ENCODE measurements at places on chromosomes 12 and 14.

GRCh38 chr12:28800129-28800528 is 348.9 kb upstream of the FAR2 start:
- no peak for DNase-seq

- DNase-seq: no peak
These were observed 1.9 kb upstream of the HAL start for GRCh38 chr12:95997911-95998510.

DNA sequence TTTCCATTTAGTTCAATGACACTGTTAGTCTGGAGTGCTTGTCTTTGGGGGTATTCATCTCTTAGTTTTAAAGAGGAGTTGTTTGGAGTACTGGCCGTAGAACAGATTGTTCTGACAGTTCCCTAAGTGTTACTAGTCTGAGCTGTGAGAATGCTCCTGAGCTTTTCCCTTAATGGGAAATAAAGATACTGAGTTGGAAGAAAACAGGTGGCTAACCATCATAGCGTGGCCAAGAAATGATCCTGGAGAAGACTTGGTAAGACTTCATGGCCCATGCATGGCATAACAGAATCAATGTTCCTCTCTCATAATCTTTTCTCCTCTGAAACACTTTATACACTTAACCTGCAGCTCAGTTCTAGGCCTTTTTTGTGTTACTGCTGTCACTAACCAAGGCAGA is 6.2 kb downstream of the CALM1 start:
- DNase-seq: no peak

GRCh38 chr12:57214398-57214781 is 2.2 kb upstream of the NXPH4 start:
- DNase-seq: peak; percentile 67

- DNase-seq: no peak
These were observed 382.6 kb downstream of the SNAPC1 start for GRCh38 chr14:62144863-62145262.

GRCh38 chr12:107822356-107822755 is 47.9 kb downstream of the ASCL4 start:
- no peak for DNase-seq

GRCh38 chr14:87111741-87112140 is 881.2 kb downstream of the GALC start:
- DNase-seq: no peak

GRCh38 chr12:100955139-100955538 is 160.6 kb downstream of the ANO4 start:
- DNase-seq: peak; percentile 62

DNA sequence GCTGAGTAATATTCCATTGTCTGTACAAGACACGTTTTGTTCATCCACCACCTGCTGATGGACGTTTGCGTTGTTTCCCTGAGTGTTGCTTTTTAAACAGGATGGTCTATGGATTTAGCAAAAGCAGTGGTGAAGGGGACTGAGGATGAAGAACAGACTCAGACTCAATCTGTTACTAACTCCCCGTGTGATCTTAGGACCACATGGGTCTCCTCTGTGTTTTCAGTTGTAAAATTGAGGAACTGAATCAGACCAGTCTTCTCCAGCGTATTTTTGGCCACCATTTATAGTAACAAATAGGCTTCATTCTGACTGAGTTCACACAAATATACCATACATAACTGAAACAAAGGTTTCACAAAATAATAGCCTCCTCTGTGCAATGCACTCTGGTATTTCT is 85.6 kb downstream of the FOXN3 start:
- no peak for DNase-seq

DNA sequence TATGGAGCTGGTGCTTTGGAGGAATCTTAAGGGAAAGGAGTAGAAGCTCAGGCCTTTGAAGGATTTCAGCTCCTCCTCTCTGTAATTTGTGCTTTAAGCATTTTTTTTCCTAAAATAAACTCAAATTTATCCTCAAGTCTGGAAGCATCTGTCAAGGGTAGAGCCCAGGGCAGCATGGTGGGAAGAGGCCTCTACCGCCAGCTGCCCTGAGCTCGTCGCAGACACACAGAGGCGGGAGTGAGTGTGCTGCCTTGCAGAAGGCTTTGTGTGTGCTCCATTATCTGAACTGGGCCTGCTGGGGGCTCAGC is 9.3 kb downstream of the DHRS2 start:
- DNase-seq: no peak

DNA sequence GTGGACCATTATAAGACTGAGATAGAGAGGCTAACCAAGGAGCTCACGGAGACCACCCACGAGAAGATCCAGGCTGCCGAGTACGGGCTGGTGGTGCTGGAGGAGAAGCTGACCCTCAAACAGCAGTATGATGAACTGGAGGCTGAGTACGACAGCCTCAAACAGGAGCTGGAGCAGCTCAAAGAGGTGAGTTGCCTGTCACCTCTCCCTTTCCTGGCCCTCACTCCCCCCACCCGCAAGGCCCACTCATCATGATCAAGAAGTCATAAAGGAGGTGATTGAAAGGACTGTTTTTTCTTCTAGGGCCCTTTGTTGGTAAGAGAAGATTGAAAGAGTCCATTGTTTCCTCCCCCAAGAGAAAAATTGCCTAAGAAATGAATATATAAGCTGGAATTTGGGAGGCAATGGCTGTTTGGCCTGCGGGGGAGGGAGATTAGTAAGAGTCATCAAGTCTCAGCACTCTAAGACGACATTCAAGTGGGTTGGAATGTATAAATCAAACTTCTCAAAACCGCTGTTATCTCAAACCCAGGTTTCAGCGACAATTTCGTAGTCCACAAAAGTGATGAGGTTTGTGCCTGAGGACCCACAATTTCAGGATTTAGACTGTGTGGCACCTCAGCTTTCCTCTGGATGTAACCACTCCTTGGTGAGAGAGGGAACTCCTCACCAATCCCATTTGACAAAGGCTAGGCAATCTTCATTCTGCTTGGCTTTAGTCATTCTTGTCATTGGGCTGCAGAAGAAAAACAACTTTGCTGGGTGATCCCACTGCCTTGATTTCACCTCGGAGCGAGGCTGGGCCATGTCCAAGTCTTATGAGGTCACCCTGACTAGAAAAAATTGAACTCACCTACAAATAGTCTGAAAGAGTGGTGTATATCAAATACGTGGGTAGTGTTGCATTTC is 966 bp downstream of the BICD1 start:
- DNase-seq: peak; percentile 47

DNA sequence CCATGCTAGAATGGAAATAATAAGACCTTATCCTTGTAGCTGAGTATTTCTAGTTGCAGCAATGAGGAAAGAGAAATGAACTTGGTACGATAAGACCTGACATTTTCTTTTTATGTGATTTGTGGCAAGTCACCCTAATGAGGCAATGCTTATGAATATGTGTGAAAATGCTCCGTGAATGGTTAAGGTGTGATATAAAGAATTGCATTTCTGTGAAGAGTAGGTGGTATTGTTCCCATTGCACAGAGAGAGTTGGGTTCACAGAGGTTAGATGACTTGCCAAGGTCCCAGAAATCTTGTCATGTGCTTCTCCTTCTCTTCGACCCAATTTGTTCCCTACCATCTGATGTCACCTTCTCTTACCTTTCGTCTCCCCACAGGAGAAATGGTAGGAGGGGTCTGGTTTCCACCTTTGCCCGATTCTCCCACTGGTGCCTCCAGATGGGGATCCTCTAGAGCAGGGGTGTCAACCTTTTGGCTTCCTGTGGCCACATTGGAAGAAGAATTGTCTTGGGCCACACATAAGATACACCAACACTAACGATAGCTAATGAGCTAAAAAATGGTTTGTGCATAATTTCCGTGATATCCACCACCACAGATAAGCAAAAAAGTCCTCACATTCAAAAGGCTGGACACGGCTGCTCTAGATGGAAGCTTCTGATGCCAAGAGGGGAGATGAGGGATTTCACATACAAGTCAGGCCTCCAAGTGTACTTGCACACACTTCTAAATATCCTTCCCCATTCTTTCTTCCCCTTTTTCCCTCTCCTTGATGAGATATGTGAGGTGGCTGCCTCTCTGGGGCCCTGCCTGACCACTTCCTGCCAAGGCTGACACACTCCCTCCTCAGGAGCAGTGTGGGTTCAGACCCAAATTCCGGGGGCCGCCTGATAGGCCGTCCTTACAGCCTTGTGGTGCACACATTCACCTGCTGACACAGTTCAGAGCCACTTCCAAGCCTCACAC is 96.1 kb downstream of the PLXNC1 start:
- no peak for DNase-seq

DNA sequence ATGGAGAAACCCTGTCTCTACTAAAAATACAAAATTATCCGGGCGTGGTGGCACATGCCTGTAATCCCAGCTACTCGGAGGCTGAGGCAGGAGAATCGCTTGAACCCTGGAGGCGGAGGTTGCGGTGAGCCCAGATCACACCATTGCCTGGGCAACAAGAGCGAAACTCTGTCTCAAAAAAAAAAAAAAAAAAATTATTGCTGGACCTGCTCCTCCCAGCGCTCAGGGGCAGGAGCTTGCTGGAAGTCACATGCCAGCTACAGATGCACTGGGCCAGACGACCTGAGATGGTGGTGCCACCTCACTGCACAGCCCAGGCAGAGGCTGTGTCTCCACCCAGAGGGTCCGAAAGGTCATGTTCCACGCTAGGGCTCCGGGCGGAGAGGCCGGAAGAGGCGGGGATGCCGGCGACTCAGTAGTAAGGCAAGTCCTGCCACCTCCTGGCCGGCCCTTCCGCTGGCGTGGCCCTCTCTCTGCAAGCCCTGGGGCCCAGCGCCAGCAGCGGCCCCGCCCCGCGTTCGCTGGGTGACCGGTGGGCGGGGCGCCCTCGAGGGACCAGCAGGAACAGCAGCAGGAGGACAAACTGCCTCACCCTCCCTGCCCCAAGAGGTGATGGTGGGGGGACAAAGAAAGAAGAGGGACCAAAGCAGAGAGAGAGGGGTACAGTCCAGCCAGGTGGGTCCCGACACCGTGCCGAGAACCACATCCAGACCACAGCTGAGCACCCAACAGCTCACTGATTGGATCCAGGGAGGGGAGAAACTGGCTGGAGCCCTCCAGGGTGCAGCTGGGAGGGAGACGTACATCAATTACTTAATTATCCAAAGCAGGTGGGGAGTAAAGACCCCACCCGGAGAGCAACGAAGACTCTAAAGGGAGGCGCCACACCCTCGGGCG is 3.6 kb upstream of the RHOF start:
- peak; percentile 93 for DNase-seq

DNA sequence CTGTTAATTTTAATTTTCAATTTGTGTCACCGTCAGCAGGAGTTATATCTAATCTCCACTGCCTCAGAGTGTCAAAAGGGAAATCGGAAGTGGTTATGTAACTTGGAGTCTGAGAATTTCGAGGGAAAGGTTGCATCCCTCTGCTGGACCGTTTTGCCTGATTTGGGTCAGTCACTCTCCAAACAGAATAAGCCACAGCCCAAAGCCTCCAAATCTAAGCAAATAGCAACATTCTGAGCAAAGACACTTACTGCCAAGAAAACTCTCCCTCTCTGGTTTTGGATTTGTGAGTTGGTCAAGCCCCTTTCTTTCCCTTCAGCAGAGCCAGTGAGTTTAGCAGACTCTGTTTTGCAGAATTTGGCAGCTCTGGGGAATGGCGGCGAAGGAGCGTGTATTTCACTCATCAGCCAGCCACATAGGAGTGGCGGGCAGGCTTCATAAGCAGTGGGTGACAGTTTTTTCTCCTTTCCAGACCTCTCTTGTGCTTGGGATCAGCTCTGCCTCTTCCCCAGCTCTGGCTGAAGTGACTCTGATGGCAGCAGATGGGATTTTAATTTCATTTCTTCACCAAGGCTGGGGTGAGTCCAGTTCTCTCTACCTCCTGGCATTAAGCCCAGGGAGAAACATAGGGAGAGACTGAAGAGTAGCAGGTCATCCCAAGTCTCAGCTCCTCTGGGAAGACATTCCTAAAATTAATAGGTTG is 218.7 kb upstream of the NOS1 start:
- DNase-seq: no peak

DNA sequence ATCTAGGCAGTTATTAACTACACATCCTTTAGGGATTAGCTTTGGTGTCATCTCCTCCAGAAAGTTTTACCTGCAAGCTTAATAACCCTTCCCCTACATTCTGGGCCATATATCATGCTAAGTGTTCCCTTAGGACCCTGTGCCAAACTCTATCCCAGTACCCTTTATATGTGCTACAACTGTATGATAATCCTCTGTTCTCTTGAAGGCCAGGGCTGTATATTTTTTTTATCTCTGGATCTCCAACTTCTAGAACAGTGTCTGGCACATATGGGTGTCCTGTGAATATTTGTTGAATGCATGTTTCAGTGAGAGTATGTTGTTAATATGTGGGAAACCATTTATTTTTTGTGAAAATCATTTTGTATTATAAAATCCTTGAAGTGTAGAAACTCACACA is 106.7 kb downstream of the PPM1A start:
- no peak for DNase-seq

GRCh38 chr12:46944771-46945170 is 119.0 kb upstream of the SLC38A4 start:
- no peak for DNase-seq

DNA sequence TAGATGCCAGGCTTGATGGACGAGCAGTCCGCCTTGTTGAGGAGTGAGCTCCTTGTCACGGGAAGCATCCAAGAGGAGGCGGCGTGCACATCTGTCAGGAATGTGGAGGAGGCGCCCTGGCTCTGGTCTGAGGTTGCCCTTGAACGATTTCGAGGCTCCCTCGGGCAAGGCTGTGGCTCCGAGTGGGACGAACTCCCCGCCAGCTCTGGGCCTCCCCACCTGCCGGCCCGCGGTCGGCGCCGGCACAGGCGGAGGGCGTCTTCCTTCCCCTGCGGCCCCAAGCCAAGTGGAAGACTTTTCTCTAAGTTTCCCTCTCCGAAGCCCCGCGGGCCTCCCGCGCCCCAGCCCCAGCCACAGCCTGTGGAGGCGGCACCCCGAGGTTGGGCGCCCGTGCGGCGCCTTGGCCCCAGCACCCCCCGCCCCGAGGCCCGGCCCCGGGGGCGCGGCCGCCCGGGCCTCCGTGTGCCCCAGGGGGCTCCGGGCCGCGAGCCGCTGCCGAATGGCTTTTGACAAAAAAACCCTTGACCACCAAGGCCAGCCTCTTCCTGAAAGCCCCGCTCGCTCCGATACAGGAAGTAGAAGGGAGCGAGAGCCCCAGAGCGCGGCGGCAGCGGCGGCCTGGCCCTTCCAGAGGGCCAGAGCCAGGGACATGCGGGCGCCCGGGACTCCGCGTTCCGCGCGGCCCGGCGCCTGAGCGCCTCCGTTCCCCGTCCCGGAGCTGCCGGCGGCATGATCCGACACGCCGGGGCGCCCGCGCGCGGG is at the start of gene RIN3:
Gene RIN3 (plus strand): TSS at position 578 of the 762 bp plus-strand sequence. CDS start 152 bp downstream, at position 730.
- DNase-seq: peak; percentile 65

GRCh38 chr14:61466249-61466904 is 145.0 kb downstream of the PRKCH start:
- no peak for DNase-seq

DNA sequence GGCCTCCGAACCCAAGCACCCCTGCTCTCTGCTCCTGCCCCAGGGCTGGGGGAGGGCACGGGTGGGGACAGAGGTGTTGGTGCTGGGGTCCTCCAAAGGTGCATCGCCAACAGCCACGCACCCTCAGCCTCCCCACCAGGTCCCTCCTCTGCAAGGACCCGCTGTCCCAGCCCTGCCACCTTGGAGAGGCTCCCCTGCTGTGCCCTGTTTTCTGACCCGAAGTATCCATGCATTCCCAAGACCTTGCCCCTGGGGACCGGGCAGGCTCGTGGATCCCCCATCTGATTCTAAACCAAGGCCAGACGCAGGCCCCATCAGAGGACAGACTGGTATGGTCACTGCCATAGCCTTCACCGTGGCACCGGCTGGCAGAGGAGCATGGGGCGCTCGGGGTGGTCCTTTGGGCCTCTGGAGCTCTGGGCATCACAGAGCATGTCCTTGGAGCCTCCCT is 22.7 kb upstream of the BEGAIN start:
- DNase-seq: no peak

- no peak for DNase-seq
These were observed 124.4 kb downstream of the DAD1 start for GRCh38 chr14:22464422-22465142.

All from SW480 (cell line).